ENCODE measurements at places on chromosomes 4 and X.
A peak's percentile ranks its signal among the peaks of the same experiment; 100 is the strongest.

DNA sequence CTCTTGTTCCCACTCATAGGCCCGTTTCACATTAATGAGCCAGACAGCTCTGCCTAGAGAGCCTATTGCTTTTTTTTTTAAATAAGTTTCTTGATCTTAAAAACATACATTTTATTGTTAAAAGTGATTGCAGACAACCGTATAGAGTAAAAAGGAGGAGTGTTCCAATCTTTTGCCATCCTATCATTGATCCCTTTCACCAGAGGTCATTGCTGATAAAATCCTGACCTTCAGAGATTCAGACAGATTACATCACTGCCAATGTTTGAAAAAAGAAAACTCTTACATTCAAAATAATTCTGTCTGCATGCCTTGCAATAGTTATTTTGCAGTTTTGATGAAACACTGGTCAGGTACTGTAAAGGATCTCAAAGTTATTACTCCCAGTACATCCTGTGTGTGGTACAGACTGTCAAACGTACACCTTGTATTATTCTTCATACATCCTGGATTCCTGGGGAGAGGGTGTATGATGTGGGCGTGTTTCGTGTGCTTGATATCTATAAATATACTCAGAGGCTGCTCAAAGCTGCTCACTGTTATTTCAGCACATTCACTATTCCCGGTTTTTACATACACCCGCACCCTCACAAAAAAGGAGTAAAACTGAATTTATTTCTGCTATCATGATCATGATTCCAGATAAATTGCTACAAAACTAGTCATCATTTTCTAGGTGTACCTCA is 15.4 kb upstream of the KLHL2 start:
- H3K27ac ChIP-seq = peak overlapping the region; percentile 51
- no peak for DNase-seq
- H3K27me3 ChIP-seq = no peaks in the 10 kb centered on the region
- H3K4me3 ChIP-seq = no peak overlapping the region
- H3K36me3 ChIP-seq = no peaks in the 10 kb centered on the region
- peaks cover 30% of the 10 kb centered on the region for H3K4me1 ChIP-seq

- no peaks in the 10 kb centered on the region for H3K4me1 ChIP-seq
- H3K27me3 ChIP-seq = no peaks in the 10 kb centered on the region
- no peaks in the 10 kb centered on the region for H3K36me3 ChIP-seq
- DNase-seq = no peak
- no peak overlapping the region for H3K4me3 ChIP-seq
- H3K27ac ChIP-seq = no peak overlapping the region
Measured at GRCh38 chr4:66855956-66856355, 689.3 kb downstream of the CENPC start.

GRCh38 chr4:4935974-4936373 is 76.5 kb downstream of the MSX1 start:
- H3K27ac ChIP-seq = no peak overlapping the region
- no peak for DNase-seq
- H3K4me1 ChIP-seq = no peaks in the 10 kb centered on the region
- H3K4me3 ChIP-seq = no peak overlapping the region

DNA sequence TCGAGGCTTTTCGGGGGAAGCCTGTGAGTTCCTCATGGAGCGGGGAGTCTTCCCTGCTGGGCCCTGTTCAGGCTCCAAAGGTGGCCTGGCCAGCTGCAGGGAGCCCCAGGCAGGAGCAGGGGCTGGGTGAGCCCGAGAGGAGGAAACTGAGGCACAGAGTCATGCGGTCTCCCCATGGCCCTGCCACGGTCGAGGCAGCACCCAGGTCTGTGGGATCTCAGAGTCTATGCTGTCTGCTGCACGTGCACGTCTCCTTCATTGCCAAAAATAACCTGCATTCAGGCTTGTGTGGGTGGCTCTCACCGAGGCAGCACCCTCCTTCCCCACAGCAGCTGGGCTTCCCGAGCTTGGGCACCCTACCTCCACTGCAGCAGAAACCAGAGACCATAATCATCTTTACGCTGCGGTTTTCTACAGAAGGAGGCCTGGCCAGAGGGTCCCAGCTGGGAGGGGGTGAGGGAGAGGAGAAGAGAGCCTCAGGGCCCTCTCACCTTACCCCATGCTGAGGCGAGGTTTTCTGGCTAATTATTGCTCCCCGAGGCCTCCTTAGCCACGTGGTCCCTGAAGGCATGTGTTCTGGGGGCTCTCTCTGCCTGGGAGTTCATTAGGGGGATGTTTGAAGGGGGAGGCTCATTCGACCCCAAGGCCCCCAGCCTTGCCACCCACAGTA is 64.3 kb downstream of the CPZ start:
- no peaks in the 10 kb centered on the region for H3K27me3 ChIP-seq
- no peak overlapping the region for H3K27ac ChIP-seq
- H3K4me1 ChIP-seq = no peaks in the 10 kb centered on the region
- H3K4me3 ChIP-seq = no peak overlapping the region
